ENCODE measurements at places on chromosomes 11 and 22.

- no peak for DNase-seq
Observed at GRCh38 chr11:134020598-134020997, 48.3 kb upstream of the JAM3 start.

DNA sequence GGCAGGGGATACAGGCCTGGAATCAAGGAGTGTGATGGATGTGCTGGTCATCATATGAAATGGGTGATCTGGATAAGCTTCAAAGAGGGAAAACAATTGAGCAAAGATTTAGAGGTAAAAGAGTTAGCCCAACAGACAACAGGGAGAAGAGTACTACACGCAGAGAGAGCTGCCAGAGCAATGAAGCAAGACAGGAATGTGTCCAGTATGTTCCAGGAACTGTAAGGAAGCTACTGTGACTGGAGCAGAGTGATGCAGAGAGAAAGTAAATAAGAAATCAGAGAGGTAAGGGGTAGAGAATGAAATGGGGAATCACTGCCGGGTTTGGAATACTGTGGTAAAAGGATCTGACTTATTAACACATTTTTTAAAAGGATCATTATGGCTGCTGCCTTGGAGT lies 255.1 kb downstream of the DCDC1 start:
- DNase-seq = no peak

DNA sequence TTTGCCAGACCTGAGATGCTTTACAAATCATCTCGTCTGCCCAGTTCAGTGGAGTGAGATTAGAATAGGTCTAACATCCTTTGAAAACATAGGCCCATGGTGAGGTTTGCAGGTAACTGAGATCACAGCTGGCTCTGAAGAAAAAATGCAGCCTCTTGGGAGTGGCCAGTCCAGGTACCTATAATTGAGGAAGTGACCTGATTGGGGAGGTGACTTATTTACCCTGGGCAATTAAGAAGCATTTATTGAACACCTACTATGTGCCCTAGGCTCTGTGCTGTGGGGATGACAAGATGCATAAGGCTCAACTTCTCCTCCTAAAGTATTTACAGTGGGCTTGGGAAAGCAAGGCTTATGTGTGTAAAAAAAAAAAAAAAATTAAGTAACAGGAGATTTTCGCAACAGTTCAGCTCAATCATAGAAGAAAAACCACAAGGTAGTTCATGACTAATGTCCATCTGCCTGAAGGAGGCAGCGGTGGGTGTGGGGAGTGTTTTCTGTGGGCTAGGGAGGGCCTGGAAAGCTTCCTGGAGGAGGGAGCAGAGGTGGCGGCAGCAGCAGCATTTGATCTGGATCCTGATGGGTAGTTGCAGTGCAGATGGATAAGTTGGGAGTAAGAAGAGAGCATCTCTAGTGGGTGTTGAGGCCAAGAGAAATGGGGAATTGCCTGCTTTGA lies 16.1 kb downstream of the MICAL2 start:
- DNase-seq = no peak

DNA sequence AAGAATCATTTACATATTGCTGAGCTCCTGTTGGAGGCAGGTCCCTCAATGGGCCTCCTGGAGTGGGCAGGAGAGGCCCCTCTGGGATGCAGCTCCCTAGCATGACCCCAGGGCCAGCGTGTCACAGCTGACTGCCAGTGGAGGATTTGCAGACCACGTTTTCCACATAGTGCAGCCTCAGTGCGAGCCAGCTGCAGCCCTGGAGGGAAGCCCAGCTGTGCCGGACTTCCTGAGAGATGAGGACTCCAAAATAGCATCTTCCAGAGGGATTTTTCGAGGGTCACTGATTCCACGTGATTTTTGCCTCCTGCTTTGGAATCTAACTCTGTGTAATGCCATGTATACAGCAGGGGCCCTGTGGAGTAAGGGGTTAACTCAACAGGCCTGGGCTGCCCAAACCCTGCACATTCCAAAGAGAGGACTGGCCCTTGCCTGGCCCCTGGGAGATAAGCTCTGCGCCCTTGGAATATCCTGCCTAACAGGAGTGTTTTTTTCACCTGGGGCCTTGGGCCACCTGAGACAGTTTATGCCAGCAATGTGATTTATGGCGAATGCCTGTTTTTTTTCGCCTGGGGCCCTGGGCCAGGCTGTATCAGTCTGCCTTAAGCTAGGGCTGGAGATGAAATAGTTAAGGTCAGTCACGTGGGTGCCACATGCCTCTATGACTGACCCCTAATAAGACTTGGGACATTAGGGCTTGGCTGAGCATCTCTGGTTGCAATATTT lies 47.4 kb downstream of the RPS6KA4 start:
- no peak for DNase-seq

DNA sequence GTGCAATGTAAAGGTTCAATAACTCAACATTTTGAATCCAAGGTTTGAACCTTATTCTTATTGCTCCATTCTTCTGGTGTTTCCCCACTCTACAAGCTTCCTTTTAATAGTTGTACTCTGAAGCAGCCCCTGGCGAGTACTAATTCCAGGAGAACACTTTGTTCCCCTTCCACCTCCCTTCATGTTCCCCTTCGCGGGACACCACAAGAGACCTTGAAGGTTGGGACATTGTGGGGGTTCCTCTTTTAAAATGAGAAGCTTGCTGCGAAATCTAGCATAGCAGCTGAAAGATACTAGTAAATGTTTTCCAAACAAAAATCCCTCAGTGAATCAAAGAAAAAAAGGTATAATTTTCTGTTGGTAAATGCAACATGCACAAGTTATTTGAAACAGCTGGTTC lies 626.3 kb upstream of the LRRC4C start:
- DNase-seq = no peak

GRCh38 chr11:16239141-16240105 lies 116.9 kb downstream of the SOX6 start:
- DNase-seq = no peak

- DNase-seq = no peak
Observed at GRCh38 chr11:118662401-118663271, 16.8 kb downstream of the TREH start.

DNA sequence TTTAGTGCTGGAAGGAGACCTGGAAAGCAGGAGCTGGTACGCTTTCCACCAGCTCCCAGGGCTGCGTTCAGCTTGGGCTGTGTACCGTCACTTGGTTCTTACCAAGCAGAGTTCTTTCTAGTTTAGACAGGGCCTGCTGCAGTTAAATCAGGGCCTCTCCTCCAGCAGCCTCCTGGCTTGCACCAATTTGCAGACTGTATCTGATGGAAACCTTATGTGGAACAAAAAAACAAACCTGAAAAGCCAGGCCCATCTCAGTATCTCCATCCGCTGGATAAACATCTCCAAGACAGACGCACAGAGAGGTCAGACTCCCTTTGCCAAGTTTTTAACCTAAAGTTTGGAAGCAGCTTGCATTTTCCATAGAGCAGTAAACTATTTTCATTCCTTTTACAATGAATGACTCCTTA lies 288.6 kb upstream of the SORL1-AS1 start:
- no peak for DNase-seq

GRCh38 chr11:8335683-8336082 lies 72.0 kb upstream of the LMO1 start:
- DNase-seq = no peak
